ENCODE measurements at places on chromosomes 1 and 21.

DNA sequence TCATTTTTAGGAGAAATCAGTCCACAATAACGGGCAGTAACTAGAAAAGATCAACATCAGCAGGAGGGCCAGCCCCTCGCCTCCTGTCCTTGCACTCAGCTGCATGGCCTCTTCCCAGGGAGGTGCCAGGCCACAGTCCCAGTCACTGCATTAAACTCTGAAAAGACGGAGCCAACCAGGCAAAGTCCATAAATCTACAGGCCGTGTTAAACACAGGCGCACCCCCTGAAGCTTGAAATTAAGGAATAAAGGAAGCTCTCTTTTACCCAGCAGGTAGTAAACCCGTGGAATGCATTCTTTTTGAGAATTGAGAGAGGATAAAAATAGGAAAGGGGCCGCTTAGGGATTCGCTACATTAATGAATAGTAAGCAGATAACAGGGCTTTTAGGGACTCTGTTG, 18.4 kb downstream of the H6PD start:
- no peak for DNase-seq

- no peak for DNase-seq
These were observed 10.8 kb downstream of the DPT start for GRCh38 chr1:168717906-168718891.

DNA sequence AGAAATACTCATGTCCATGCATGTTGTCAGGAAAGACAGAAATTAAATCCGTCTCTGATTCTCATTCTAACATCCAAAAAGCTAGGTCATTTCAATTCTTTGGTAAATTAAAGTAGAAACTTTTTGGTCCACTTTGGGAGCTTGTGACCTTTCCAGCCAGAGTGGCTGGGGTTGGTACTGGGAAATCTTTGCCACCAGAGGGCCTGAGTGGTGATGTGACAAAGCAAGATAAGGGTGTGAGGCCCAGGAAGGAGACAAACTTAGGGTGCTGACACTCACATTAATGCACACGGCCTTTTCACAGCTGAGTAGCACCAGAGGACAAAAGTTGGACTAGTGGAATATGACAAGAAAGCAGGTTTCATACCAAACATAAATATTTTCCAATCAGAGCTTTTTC, 144.3 kb downstream of the DNM3 start:
- peak; percentile 22 for DNase-seq

- DNase-seq = no peak
These were observed 35.1 kb upstream of the IFNGR2 start for GRCh38 chr21:33368124-33368523.

- DNase-seq = no peak
These were observed 246.3 kb downstream of the SIPA1L2 start for GRCh38 chr1:232383455-232384123.

DNA sequence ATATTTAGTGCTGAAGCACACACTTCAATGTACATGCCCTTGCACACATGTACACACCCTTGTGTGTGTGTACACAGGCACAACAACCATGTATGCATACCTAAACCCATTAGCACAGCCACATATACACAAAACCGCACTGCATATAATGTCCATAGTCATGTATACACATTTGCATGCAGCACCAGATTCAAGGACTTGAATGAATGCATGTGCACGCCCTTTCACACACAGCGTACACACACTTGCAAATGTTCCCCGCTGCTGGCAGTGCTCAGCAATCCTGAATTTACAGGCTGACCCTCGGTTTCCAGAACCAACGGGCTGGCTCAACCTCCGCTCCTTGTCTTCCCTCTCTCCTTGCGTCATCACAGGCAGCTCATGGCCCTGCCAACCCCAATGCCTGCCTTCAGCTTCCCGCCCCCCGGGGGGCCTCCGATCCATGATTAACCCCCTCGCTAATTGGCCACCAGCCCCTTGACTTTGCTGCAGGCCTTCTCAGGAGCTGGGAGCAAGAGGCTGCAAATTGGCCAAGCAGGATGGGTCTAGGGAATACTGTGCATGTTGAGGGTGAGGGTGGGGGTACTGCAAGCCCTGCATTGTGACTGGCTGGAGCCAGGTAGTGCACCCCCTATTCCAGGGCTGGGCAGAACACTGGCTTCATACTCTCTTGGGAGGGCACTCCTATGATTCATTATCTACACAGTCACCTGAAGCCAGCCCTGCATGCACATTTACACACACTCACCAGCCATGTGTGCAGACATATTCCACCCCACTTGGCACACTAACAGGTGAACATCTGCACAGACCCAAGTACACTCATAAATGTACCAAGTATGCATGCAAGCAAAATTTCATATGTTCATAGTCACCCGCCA, 7.9 kb downstream of the GPR3 start:
- no peak for DNase-seq

GRCh38 chr21:17491716-17492414, 21.0 kb upstream of the CXADR start:
- DNase-seq = no peak

- DNase-seq = no peak
These were observed 190.7 kb upstream of the KIAA0040 start for GRCh38 chr1:175383239-175383638.

DNA sequence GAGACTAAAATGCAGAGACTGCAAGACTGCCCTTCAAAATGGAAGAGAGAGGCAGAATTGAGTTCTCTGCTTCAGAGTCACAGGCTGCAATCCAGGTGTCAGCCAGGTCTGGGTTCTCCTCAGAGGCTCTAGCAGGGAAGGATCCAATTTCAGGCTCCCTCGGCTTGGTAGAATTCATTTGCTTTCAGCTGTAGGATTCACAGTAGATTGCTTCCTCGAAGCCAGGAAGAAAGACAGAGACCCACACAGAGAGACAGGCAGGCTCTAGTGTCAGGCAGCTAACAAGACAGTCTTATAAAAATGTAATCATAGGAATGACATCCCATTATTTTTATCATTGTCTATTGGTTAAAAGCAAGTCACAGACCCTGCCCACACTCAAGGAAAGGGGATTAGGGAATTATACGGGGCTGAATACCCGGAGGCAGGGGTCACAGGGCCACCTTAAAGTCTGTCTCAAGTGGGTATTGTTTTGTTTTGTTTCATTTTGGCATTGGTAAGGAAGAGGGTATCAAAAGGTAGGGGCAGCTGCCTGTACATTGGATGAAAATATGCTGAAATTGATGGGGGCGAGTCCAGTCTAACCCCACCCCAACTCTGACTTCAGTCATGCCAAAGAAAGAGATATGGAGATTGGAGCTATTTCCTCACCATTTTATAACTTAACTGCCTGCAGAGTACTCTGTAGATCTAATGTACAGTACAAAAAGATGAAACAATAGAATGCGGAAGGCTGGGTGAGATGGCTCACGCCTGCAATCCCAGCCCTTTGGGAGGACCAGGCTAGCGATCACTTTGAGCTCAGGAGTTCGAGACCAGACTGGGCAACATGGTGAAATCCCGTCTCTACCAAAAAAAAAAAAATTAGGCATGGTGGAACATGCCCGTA, 9.5 kb upstream of the TBCE start:
- no peak for DNase-seq

DNA sequence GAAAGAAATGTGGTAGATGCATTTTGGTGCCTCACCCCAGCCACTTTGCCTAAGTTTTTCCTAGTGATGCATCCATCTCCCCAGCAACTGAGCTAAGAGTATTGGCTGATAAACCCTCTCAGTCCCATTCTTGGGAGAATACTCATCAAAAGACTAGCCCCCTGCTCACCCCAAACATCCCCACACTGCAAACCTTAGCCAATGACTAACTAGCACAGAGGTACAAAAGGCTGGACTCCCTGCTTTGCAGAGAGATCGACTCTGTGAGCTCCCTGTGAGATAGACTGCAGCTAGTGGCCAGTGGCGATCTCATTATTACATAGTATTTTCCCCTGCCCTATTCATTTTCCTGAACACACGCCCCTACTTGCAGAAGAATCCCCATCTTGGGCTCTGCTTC, 155.3 kb downstream of the HHIPL2 start:
- DNase-seq = no peak

DNA sequence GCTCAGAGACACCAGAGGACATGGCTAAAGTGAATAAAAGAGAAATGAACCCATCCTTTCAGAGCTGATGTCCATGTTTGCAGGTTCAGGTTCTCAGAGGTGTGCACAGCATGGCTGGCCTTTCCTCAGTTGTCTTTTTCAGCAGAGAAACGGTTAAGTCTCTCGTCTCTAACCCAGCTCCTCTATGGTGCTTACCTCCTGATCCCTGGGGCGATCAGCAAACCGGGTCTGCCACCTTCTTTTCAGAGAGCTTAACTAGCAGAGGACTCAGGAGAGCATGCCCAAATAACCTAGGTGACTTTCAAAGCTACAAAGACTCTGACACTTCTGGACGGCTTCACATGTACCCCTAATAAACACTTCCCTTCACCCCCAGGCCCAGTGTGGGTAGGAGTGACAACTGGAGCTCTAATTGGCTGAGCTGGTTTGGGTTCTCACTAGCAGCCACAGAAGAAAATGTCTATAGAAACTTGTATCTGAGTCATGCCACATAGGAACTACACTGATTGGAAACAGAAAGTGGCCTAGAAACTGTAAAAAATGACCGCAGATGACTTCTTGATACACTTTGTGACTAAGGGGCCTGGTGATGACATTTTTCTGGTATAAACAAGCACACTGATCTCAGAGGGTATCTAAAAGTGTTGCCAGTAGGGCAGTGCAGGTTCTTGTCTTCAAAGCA, at the start of gene AIM2:
Gene AIM2, minus strand, starts transcription at position 329 of the 682 bp plus-strand sequence. CDS start 3,267 bp downstream, outside the sequence.
- no peak for DNase-seq

DNA sequence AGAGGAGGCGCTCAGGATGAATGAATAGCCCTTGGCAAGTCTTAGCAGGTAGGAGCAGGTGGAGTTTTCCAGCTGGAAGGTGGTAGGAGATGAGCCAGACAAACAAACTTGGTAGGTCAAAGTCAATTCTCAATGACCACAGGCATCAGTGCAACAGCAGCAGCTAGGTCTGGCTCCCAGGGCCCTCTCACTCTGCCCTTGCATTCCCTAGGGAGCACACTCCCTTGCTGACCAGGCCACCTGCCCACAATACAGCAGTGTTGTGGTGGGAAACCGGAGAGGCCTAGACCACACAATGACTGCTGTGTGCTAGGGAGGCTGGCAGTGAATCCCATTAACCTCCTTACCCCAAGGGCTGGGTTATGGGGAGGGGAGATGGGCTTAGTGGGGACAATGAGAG, 13.0 kb upstream of the PAQR6 start:
- DNase-seq = no peak

GRCh38 chr21:37555672-37556261, 189.2 kb downstream of the DYRK1A start:
- no peak for DNase-seq

GRCh38 chr1:227549892-227550291, 13.5 kb upstream of the ZNF678 start:
- DNase-seq = no peak

- DNase-seq = no peak
These were observed 177.3 kb upstream of the PLXNA2 start for GRCh38 chr1:208421486-208421885.

DNA sequence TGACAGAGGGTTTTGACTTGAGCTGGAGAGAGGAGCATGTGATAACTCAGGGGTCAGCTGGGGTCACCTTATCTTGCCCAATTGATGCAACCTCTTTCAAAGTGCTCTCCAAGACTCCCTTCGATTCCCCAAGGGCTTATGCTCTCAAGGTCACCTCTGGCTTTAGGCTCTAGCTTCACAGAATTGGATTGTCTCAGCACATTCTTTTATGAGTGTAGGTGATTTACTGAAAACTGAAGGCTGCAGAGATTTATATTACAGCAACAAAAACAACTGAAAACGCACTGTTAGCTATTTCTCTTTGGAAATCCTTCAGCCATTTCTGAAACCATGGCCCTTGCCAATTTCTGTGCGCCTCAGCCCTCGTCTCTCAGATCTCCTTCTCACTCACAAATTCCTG, 34.5 kb upstream of the MAP1LC3C start:
- DNase-seq = no peak

- no peak for DNase-seq
These were observed 5.6 kb upstream of the ATP1A1 start for GRCh38 chr1:116367256-116367945.

DNA sequence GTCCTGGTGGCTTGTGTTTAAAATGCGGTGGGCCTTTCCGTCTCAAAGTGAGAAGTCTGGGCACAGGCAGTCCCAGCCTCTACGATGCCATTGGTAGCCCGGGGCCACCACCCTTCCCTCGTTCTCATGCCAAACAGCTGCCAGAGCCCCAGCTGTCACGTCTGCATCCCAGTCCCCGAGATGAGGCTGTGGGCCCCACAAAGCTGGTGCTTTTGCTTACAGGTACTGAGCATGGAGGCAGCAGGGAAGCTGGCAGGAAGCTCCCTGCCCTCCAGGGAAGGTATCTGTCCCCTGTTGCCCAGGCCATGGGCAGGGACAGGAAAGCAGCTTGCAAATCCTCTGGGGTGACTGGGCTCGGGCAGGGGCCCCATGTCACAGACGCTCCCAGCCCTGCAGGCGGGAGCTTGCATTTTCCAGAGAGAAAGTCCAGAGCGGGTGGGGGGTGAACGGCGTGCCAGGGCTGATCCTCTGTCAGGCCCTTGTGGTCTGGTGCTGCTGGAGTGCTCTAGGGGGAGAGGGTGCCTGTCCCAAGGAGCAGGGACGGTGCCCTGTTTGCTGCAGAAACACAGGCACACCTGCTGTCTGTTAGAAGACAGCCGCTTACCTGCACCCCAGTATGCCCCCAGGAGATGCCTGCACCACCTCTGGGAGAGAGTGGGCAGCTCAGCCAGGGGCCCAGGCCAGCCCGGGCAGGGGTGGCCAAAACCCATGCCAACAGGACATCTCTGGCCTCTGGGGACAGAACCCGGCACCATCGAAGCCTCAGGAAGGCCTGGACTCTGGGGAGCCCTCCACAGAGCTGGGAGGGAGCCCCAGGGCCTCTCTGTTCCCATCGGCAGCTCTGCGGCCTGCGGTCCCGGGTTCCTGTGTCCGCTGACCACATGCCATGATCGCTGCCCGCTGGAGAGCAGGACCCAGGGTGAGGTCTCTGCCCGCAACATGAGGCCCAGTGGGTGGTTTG, 45.9 kb downstream of the SLX9 start:
- DNase-seq = no peak

GRCh38 chr1:176543360-176544129, 80.6 kb downstream of the PAPPA2 start:
- no peak for DNase-seq

DNA sequence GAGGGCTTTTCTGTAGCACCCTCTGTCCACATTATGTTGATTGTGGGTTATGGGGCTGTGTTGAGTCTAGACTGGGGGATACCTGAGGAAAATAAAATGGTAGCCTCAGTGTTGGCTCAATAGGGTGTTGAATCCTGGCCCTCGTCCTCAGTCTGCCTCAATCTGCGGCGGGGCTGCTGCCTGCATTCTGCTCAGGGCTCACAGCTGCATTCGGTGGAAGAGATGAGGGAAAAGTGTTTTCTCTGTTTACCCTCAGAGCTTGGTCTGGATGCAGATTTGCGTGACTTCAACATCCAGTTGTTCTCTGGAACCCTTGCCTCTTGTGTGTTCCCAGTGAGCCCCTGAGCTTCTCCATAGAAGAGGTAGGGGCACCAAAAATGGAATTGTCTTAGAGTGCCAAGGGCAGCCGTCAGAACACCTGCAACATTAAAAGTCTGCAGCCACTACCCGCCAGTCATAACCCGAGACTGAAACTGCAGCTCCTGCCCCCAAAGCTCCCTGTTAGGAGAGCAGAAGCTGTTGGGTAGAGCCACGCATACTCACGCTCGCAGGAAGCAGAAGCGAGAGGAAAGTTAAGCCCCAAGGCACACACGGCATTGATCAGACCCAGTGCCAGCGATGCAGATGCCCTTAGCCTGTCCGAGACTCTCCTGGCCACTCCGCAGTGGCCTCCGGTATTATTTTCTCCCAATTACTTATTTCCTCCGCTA, 215.3 kb upstream of the C1orf174 start:
- DNase-seq = no peak

GRCh38 chr1:100912019-100912418, 16.1 kb downstream of the SLC30A7 start:
- DNase-seq = no peak

Data from dorsolateral prefrontal cortex (tissue), 122 donors.